ENCODE measurements at places on chromosomes 3 and 15. TPM values are rescaled to one million over a fixed set of nuclear protein-coding genes. Genes with fewer than 3 reads are reported as not detected.

DNA sequence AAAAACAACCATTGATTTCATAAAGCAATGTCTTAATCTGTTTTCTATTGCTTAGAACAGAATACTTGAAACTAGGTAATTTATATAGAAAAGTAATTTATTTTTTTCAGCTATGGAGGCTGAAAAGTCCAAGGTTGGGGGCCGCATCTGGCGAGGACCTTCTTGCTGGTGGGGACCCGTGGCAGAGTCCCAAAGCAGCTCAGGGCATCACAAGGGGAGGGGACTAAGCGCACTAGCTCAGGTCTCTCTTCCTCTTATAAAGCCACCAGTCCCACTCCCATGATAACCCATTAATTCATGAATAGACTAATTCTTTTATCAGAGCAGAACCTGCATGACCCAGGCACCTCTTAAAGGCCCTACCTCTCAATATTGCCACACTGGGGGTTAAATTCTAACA is 87.2 kb upstream of the KLF13 start:
- no peak for DNase-seq

GRCh38 chr3:160128056-160128455 is 97.2 kb upstream of the C3orf80 start:
- DNase-seq = no peak

- no peak for DNase-seq
These were observed 43.1 kb upstream of the TIMP4 start for GRCh38 chr3:12201813-12202212.

- DNase-seq = no peak
These were observed 10.1 kb upstream of the CAMK1 start for GRCh38 chr3:9779721-9780457.

- DNase-seq = no peak
These were observed 40.3 kb upstream of the ZCWPW2 start for GRCh38 chr3:28308196-28308595.

DNA sequence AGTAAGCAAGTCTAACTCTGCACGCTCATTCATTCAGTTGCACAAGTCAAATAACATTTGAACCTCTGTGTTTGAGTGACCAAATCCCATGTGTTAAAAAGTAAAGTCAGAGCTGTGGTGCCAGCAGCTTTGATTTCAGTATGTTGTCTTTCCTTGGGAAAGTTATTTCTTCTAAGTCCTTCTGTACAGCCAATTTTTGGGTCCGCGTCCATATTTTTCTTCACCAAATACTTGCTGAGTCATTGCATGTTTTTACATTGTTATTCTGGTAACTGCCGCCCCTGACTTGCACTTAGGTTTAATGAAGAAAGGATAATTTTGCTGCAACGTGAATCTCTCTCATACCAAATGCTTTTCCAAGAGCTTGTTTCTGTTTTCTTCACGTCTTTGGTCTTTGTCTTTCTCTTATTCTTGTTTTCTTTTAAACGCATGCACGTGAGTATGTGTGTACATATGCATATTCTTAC is 56.7 kb downstream of the PLS1 start:
- DNase-seq = no peak

DNA sequence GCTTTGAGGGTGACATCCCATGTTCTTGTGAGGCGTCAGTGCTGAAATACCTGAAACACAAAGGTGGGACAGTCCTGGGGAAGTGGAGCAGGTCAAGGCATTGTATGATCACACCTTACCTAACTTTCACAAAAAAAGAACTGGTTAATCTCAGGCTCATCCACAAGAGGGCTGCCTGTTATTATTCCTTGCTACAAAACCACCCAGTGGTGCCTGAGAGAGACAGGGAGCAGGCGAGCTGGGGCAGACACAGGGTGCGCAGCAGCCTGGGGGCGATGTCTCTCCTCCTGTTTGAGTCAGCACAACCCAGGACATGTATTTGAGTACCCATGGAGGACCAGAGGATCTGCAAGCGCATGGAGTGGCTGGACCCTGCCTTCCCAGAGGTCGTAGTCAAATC is 316.8 kb upstream of the ATP10A start:
- peak; percentile 46 for DNase-seq

- DNase-seq = no peak
These were observed 25.1 kb downstream of the RPN1 start for GRCh38 chr3:128625409-128625945.

GRCh38 chr3:169659096-169659819 is 4.3 kb downstream of the MECOM start:
- no peak for DNase-seq

- DNase-seq = peak; percentile 54
These were observed 240.7 kb downstream of the SHOX2 start for GRCh38 chr3:157865352-157866000.

GRCh38 chr3:174884776-174885568 is 25.8 kb downstream of the NAALADL2 start:
- DNase-seq = no peak

GRCh38 chr3:139491966-139492365 is 15.7 kb upstream of the RBP2 start:
- DNase-seq = no peak

- no peak for DNase-seq
These were observed 217.0 kb downstream of the SATB1 start for GRCh38 chr3:18208091-18208490.

DNA sequence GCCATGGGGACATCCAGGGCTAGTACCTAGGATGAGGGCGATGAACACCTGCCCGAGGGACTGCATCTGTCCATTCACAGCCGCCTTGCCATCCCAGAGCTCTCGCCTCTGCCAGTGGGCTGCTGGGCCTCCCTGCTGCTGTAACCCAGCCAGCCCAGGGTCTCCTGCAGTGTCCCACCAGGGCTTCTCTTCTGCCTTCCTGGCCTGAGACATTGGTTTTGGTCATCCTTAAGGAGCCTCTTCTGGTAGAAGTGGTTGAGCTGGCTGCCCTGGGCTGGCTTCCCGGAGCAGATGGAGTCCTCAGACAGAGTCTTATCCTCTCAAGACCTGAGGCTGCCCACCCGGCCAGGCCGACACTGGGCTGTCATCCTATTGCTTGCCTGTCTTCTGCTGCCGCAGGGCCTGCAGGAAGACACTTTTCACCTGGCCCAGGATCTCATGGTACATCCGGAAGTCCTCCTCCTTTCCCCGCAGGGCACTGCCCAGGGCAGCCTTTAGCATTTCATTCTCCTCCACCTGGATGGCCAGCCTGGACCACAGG is 6.1 kb upstream of the HHATL start:
- no peak for DNase-seq

GRCh38 chr3:114112696-114113095 is 56.2 kb downstream of the QTRT2 start:
- peak; percentile 29 for DNase-seq

DNA sequence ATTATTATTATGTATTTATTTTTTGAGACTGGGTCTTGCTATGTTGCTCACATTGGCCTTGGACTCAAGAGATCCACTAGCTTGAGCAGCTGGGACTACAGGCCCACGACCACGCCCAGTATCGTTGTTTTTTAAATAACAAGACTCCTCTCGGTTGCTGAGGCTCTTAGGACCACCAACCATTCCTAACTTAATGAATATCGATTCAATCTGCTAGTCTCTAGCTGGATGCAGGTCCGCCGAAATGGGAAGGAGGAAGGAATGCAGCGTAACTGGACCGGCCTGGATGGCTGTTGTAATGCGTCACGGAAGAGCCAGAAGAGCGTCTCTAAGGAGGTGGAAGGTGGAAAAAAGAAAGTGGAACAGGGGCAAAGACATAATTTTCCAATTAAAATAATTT is 1.7 kb downstream of the ANXA2 start:
- peak; percentile 39 for DNase-seq

GRCh38 chr3:71348001-71348632 is 235.4 kb downstream of the FOXP1 start:
- no peak for DNase-seq

DNA sequence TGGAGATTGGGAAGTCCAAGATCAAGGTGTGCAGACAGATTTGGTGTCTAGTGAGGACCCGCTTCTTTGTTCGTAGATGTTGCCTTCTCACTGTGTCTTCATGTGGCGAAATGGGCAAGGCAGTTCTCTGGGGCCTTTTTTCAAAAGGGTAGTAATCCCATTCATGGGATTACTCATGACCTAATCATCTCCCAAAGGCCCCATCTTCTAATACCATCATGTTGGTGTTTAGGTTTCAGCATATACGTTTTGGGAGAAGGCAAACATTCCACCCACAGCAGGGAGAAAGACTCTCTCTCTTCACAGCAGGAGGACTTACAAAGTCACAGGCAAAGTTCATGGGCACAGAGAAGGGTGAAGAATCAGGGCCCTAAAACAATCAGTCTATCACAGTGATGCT is 252.1 kb downstream of the RPLP1 start:
- DNase-seq = no peak

DNA sequence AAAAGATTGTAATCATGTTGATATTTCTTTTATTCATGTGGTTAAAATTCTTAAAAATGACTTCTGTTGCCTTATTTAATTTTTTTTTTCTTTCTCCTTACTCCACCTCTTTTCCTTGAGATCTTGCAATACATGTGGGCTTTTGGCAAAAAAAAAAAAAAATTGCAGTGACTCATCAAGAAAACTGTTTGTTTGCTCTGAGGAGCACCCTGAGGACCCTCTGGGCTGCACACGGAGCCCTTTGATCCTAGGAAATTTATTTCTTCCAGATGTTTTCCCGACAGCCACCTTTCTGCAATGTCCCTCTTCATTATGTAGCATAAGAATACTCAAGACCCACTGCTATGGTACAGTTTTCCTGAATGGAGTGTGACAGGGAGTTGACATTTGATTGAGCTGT is 371.7 kb downstream of the ZBTB20 start:
- no peak for DNase-seq

DNA sequence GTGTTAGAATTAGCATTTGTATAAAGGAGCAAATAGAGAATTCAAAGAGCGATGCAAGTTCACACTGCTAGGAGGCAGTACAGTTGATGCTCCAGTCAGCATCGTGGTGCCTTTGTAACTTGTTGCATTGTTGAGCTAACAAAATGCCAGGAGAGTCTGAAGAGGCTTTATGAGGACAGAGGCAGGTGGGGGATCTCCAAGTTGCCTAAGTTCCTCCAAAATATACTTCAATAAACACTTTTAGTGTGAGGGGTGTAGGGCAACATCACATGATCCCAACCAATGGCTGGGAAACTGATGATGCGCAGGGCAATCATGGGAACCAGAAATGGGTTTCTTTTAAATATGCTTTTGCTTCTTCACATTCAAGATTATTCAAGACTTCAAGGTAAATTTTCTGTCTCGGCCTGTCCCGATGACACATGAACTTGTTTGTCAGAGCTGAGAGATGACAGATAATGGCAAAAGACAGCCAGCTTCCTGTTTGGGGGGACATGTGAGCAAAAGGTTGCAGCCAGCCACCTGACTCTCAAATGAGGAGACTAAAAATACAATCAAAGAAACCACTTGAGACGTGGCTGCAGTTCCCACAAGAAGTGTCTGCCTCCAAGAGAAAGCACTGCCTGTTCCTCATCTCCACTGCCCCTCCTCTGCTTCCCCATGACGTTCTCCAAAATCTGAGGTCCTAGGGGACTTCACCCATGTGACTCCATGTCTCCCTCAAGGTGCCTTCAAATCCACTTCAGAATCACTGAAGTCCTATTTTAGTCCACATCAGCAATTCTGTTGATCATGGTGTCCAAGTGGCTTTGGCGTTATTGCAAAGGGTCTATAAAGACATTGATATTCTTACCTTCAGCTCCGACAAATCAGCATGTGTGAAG is 39.3 kb downstream of the KLHL6 start:
- no peak for DNase-seq

GRCh38 chr3:56826831-56827722 is 25.3 kb upstream of the ARHGEF3 start:
- DNase-seq = no peak

DNA sequence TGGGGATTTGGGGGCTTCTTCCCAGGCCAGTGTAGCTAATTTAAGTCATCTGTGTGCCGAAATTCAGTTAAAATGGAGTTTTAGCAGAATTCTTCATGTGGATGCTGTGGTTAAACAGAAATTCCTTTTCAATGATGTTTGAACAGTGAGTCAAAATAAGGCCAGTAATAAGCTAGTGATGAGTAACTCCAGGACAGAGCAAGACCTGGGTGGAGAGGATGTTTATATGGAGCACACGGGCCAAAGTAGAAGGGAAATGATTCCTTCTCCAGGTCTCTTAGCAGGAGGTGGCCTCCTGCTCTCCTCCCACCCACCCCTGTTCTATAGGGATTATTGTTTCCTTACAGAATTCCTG is 31.9 kb upstream of the UACA start:
- DNase-seq = peak; percentile 89

- DNase-seq = no peak
These were observed 29.7 kb upstream of the PDCD6IP start for GRCh38 chr3:33768578-33769330.

GRCh38 chr15:56077081-56077480 is 83.7 kb upstream of the NEDD4 start:
- DNase-seq = no peak

DNA sequence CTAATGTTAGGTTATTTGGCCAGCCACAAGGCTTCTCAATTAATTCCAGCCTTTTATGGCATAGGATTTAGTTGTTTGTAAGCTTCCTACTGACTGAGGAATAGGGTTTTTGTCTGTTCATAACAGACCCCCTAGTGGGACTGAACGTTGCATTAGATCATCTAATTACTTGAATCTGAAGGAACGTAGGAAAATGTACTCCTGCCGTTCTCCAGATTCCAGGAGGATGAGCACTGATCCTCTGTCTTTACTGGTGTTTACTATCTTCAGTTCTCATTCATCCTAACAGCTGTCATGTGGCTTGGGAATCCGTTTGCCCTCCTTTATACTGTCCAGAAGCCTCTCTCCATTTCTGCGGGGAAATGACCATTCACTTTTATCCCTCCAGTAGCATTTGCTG is 52.7 kb downstream of the RAD54L2 start:
- no peak for DNase-seq

- DNase-seq = no peak
These were observed 3.9 kb downstream of the CPOX start for GRCh38 chr3:98589331-98590036.

DNA sequence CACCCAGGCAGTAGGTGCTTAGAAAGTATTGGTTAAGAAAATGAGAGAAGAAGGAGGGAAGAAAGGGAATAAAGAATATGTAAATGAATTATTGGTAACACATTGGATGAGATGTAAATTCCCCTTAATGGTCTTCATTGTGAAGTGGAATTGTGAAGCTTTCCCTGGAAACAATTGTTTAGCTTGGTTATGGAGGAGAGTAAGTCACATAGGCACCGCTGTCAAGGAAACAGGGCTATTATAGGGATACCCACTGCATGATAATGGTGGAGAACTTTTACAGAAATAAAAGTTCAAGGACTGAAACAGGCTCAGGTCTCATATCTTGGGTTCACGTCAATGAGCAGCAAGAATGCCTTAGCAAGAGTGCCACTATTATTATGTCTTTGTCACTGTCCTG is 9.5 kb downstream of the SYNPR start:
- DNase-seq = no peak

GRCh38 chr3:116030131-116030850 is 407.0 kb downstream of the GAP43 start:
- no peak for DNase-seq

The SELENOS gene
- 68.7 TPM for total RNA-seq

The BHLHE40 gene
- total RNA-seq = 5.3 TPM

The ACOX2 gene
- 4.2 TPM for total RNA-seq

The MUC4 gene
- total RNA-seq = not detected

The TTC14 gene
- total RNA-seq = 65.6 TPM

The CHRM5 gene
- 0.36 TPM for total RNA-seq

The MED12L gene
- total RNA-seq = 1.8 TPM

The PTX3 gene
- total RNA-seq = 48.3 TPM

The GCNT3 gene
- not detected for total RNA-seq

The PARP3 gene
- total RNA-seq = 4.4 TPM

The MCTP2 gene
- total RNA-seq = 3.7 TPM

The CTXN2 gene
- total RNA-seq = not detected

The ALAS1 gene
- 50.2 TPM for total RNA-seq

The SOX2 gene
- total RNA-seq = 3.1 TPM

The SLC30A4 gene
- total RNA-seq = 1.8 TPM

The ACSBG1 gene
- not detected for total RNA-seq

The USP50 gene
- not detected for total RNA-seq
